MCF 10A (cell line): ENCODE measurements at places on chromosomes 1 and 21.
A peak's percentile ranks its signal among the peaks of the same experiment; 100 is the strongest.

GRCh38 chr1:188065917-188066316, 1237.2 kb downstream of the PLA2G4A start:
- DNase-seq = peak; percentile 43

DNA sequence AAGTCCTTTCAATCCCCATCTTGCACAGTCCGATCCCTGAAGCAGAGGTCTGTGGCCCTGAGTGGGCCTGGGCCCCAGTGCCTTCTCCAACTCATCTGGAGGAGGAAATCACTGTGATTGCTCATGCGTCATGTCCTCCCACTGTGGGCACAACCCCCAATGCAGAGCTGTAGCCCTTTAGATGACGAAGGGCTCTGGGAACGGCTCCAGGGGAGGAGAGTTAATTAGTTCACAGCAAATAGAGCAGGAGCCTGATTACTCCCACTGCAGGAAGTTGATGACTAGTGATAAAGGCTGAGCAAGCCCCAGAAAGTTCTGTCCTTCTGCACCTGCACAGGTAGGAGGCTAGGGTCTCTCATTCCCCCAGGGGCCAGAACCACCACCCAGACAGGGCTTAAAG, 111.5 kb downstream of the CCDC185 start:
- peak; percentile 99 for DNase-seq

DNA sequence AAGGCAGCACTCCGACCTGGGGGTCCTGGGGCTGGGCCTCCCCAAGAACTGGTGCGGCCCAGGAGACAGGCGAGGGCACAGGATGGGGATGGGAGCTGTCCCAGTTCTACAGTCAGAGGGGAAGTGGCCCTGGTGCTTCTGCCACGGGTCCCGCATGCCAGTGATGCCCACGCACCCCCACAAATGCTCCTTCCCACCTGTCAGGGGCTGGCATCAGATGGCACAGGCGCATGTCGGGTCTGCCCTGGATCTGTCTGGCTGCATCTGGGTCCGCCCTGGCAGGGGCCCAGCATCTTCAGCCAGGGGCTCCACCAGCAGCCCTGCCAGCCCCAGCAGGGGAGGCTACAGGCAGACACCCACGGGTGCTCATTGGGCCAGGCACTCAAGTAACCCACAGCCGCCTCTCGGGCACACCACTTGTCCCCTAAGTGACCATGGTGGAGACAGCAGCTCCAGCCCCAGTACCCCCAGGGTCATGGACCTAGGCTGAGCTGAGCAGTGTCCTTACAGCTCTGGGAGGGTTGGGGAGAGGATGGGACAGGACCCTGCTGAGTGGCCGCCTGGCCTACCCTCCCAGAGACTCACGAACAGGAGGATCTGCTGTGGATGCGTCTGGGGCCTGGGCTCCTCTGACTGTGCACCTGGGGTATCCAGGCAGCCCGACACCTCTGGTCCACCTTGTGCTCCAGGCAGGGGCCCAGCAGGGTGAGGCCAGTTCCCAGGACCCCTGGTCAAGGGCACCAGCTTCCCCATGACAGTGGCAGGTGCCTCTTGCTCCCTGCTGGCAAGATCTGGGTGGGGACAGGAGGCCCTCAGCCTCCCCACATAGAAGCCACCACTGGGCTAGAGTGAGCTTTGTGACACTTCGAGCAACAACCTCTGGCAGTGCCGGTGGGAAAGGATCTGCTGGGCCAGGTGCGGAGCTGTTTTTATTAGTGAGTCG, 5.4 kb downstream of the SMIM1 start:
- no peak for DNase-seq

DNA sequence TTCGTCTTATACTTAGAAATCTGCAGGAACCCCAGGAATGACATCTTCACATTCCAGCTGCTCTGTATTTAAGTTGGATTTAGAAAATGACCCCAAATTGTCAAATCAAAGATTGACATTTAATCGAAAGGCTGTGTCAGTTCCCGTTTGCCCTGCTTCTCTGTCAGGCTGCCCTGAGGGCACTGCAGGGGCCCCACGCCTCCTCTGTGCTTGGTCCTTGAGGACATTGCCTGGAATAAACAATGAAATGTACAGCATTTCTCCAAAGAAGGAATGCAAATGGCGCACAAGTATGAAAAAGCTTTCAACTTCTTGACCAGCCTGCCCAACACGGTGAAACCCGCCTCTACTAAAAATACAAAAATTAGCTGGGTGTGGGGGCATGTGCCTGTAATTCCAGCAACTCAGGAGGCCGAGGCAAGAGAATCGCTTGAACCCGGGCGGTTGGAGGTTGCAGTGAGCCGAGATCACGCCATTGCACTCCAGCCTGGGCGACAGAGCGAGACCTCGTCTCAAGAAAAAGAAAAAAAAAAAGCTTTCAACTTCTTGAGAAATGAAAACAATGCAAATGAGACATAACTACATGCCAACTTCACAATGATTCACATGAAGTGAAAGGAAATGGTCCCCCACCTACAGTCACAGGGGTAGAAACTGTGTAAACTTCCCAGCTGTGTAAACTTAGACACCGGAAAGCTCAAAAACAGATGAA, 3.0 kb downstream of the TMPRSS3 start:
- no peak for DNase-seq

- no peak for DNase-seq
Measured at GRCh38 chr1:200103966-200104583, 76.6 kb downstream of the NR5A2 start.

- no peak for DNase-seq
Measured at GRCh38 chr1:115021145-115021544, 8.5 kb upstream of the TSHB start.

DNA sequence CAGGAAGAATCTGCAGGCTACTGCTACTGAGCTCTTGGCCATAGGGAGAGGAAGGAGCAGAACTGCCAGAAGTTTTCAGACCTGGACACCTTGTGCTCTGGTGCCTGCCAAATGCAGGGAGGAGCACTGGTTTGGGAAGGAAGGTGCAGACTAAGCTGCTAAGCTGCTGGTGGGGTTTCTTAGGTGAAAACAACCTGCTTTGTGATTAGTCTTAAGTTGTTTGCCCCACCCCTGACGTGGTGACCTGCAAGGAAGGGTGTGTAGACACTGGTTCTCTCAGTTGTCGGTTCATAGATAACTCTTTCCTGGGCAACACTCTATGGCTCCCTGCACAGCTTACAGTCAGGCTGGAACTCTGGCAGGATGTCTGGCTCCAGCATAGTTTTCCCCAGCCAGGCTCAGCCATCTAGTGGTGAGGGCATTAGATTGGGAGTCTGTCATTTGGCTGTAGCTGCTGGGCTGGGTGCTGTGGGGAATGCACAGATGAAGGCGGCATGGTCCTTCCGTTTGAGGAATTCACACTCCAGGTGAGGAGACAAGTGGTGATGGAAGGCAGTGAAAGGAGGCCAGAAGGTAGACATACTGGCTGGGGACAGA, 10.3 kb upstream of the S100A10 start:
- DNase-seq = no peak

GRCh38 chr1:77378723-77379535, 97.1 kb downstream of the AK5 start:
- no peak for DNase-seq

DNA sequence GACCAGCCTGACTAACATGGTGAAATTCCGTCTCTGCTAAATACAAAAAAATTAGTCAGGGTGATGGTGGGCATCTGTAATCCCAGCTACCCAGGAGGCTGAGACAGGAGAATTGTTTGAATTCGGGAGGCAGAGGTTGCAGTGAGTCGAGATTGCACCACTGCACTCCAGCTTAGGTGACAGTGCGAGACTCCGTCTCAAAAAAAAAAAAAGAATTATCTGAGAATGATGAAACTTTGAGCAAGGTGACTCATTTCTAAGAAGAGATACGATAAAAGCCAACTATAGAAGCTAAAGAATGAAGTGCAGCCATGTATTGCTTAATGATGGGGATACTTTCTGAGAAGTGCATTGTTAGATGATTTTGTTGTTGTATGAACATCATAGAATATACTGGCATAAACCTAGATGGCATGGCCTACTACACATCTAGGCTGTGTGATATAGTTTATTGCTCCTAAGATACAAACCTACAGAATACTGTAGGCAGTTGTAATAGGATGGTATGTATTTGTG, 64.7 kb downstream of the SNRPE start:
- DNase-seq = peak; percentile 85

DNA sequence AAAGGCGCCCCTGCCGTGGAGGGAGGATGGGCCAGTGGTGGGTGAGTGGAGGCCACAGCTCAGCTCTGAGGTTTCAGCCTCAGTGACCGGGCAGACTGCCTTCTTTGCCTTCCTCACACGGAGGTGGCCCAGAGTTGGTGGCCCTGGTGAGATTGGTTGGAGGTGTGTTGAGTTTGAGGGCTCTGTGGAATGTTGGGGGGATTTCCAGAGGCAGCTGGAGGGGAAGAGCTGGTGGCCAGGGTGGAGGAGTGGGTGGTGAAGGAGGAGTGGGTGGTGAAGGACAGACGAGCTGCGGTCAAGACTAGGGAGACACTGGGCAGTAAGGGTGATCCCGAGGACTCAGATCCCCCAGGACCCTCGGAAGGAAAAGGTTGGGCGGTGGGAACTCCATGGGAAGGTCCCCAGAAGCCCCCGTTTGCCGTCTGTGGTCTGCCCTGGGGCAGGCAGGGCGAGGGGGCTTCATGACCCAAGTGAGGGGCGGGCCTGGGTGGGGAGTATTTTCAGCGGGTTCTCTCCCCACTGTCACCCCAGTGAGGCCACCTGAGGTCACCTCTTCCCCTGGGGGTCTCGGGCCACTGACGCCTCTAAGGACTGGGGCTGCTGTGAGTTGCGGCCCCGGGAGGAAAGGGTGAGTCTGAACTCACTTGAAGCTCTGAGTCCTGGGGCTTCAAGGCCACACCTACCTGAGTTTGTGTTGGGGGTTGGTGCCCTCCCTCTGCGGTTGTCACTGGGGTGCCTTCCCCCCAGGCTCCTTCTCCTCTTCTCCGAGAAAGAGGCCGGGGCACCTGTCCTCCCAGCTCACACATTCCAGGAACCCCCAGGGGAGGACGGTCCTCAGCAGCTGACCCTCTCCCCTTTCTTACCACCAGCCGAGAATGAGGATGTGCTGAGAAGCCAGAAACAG, 22.7 kb upstream of the PIK3CD start:
- DNase-seq = no peak

- peak; percentile 68 for DNase-seq
Measured at GRCh38 chr1:103514920-103515503, 10.5 kb upstream of the RNPC3 start.

DNA sequence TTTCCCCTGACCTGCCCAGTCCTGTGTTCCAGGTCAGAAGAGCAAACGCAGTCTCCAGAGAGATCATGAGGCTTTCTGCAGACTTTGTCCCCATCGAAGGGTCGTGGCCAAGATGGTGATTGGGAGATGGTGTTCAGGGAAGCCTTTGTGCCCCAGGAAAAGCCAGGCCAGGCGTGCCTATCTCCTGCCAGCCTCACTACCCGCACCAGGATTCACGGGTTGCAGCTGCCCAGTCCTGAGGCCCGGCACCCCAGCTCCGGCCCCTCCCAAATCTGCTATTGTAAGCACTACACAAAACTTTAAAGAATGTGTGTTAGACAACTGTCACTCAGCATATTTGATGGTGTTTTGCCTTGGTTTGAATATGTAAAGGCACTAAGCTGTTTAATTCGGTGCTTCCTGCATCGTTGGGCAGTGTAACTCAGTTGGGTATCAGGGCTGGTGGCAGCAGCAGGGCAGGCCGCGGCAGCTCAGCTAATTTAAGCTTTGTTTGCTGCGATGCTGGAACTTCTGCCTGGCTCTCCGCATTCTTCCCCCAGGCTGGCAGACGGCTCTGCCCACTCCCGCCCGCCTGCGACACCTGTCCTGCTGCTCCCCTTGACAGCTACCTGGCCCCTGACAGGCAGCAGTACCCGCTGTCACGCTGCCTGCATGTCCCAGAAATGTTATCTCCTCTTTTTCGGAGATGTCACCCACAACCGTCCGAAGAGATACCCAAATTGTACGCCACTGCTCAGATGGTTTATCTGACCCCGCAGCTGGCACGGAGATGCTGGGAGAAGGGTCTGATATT, 209.0 kb upstream of the VAMP3 start:
- no peak for DNase-seq

DNA sequence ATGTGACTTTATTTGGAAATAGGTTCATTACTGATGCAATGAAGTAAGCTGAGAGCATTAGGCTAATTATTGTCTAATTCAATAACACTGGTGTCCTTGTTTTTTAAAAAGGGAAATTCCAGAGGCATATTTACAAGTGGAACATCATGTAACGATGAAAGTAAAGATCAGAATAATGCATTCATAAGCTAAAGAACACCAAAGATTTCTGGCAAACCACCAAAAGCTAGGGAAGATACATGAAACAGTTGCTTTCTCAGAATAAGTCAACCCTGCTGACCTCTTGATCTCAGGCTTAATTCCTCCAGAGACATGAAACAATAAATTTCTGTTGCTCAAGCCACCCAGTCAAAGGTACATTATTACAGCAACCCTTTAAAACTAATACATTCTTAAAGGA, 20.3 kb upstream of the IFI16 start:
- DNase-seq = no peak

GRCh38 chr1:225710804-225711203, 57.9 kb upstream of the ENAH start:
- DNase-seq = peak; percentile 97

DNA sequence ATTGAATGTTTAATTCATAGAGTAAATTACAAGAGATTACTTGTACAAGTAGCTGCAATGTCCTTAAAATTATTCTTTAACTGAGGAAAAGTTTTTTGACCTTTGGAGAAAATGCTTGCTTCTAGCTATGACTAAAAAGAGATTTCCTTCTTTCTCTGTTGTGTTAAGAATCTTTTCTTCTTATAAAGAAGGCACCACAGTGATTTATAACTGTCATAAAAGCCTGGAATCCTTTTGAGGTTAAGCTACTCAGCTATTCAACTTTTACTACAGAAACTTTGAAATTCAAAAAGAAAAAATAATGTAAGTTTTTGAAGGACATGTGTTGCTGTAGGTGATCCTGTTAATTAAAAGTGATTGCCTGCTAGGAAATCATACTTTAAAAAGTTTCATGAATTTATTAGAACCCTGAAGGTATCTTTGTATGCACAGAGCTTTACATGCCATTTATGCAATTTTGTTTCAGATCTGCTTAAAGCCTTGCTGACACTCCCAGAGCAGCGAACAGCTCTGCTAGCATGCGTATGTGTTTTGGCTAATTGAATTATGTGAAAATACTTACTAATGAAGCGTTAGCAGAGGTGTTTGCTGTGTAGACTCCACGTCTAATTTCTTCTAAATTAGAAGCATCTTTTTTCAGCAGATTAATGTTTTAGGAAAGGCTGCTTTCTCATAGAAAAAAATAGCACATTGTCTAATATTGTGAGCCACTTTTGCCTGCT, 94.7 kb upstream of the SMYD2 start:
- no peak for DNase-seq

- DNase-seq = no peak
Measured at GRCh38 chr1:70909262-70909822, 138.3 kb downstream of the PTGER3 start.

- DNase-seq = peak; percentile 74
Measured at GRCh38 chr1:201463071-201463552, 5.9 kb downstream of the PHLDA3 start.

GRCh38 chr1:3479511-3480368, 25.3 kb downstream of the ARHGEF16 start:
- DNase-seq = no peak

GRCh38 chr1:50308878-50309277, 114.4 kb downstream of the DMRTA2 start:
- DNase-seq = peak; percentile 59
